ENCODE measurements at places on chromosomes 6 and 20.

DNA sequence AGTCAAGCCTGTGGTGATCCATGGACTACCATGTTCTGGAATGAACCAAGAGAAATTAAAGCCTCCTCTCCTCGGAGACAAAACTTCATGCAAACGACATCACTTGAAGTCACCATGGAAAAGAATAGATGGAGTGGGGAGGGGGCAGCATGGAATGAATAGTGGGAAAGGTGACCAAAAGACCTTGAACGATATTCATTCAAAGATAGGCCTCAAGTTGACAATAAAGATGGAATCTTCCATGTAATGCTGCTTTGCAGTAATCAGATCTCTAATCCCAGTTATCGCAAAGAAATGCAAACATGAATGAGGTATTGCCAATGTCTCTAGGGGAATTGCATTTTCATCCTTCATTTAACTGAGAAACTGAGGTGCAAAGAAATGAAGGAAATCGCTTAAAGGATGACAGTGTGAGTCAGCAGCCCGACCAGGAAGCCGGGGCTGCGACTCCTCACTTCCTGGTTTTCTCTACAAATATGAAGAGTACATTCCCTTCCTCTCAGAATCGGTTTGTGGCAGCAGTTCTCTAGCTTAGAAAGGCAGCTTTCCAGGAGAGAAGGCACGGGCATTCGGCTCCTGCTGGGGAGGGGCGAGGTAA is 65.6 kb upstream of the RREB1 start:
- DNase-seq = no peak

GRCh38 chr6:155040154-155040553 is 45.0 kb downstream of the TIAM2 start:
- DNase-seq = no peak

GRCh38 chr6:139296927-139297326 is 5.1 kb upstream of the TXLNB start:
- DNase-seq = no peak

DNA sequence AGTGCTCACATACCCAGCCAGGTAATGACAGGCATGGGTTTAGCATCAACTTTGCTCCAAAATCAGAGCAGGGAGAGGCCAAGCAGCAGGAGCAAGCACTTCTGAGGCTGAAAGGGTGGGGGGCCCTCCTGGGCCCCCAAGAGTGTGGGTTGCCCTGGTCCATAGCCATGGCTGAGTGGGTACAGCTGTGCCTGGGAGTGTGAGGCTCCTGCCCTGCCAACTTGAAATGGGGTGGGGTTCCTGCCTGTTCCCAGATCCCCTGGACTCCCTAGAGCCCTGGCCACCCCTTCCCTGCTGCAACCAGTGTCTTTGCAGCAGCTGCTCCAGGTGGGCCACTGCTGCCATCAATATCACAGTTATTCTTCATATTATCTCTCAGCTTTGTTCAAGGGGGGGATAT is 1224.2 kb upstream of the GJE1 start:
- no peak for DNase-seq

DNA sequence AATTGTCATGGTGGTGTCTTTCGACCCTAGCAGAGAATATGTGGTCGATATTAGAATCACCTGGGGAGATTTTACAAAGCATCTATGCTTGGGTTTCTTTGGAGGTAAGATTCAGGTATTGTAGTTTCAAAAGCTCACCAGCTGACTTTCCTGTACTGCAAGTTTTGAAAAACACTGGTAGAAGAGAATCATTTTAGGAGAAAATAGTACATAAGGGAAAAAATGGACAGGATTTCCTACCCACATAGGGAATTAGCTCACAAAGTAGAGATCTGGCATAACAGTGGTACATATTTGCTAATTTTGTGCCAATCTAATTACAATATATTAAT is 27.4 kb upstream of the ABT1 start:
- DNase-seq = no peak

- DNase-seq = no peak
Observed at GRCh38 chr6:151402228-151402627, 10.9 kb upstream of the ZBTB2 start.

DNA sequence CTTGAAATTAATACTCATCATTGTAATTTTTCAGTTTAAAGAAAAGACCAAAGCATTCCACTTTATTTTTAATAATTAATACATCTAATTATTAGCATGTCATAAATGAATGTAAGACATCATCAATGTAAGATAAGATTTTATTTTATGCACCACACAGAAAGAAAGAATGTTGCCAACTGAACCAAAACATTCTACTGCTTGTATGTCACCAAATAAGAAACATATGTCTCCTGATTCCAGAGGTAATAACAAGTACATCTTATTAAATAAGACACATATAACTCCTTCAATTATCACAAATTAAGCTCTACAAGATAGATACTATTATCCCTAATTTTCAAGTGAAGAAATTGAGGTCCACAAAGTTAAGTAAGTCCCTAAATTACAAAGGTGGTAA is 189.5 kb downstream of the GMDS start:
- DNase-seq = no peak

DNA sequence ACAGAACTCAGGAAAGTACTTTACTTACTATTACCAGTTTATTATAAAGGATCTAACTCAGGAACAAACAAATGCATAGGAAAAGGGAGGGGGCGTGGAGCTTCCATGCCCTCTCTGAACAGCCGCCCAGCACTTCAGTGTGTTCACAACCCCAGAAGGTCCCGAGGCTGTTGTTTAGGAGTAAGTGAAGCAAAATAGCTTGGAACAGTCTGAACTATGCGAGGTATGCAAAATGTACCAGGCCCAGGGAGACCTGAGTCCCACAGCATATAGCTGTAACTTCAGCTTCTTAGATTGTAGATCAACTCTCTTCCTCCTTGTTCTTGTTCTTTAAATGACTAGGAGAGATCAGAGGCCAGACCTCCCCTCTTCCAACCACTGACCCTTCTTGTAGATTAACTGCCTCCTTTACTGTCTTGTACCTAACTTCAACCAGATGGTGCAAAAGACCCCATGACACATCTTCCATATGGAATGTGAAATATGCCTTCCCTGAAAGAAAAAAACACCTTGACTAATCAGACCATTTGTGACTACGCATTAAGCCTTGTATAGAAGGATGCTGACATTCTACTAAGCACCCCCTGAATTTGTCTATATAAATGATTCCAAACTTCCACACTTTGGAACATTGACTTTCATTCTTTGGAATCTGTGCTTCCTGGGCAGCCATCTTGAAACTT is 98.8 kb upstream of the SNX9 start:
- no peak for DNase-seq

- DNase-seq = no peak
Observed at GRCh38 chr20:31572042-31572700, 32.9 kb upstream of the ID1 start.

DNA sequence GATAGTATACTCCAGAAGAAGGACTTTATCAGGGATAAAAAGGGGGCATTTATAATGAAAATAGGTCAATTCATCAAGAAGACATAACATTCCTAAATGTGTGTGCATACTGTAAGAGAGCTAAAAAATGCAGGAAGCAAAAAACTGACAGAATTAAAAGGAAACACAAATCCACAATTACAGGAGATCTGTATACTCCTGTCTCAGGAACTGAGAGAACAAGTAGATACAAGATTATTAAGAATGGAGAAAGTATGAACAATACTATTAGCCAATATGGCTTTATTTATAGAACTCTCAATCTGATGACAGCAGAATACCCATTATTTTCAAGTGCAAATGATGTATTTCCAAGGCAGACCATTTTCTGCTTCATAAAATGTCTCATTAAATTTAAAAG is 167.7 kb upstream of the BMP5 start:
- DNase-seq = no peak

- no peak for DNase-seq
Observed at GRCh38 chr6:136014454-136015437, 163.2 kb downstream of the PDE7B start.

- no peak for DNase-seq
Observed at GRCh38 chr6:90468080-90468479, 118.8 kb downstream of the MAP3K7 start.

GRCh38 chr6:110520209-110520965 is 44.0 kb upstream of the SLC22A16 start:
- no peak for DNase-seq

DNA sequence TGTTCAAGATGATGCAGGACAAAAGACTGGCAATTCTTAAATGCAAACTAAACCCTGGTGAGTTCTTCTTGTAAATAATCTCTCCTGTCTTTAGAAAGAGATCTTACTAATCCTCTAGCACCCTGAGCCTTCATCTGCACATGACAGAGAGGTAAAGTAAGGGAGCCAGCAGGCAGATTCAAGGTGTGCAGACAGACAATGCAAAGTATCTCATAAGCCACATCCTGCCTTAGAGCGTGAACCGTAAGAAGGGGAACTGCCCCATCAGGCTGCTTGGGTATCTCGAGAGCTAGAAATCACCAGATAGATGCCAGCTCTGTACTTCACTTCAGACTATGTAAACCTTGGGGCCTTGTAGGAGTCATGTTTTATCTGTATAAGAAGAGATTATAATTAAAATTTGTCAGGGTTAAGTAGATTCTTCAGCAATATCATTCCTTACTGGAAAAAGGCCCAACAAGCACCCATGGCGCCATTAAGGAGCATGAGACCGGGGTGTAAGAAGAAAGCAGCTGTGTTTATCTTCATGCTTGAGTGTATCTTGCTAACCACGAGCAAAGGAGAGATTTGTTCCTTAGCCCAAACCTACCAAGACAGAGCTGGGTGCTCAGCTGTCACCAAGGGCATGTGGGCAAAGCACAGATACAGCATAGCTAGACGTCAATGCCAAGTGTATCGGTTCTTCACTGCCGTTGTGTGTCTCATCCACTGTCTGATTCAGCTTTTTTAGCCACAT is 24.4 kb downstream of the CNR1 start:
- no peak for DNase-seq

DNA sequence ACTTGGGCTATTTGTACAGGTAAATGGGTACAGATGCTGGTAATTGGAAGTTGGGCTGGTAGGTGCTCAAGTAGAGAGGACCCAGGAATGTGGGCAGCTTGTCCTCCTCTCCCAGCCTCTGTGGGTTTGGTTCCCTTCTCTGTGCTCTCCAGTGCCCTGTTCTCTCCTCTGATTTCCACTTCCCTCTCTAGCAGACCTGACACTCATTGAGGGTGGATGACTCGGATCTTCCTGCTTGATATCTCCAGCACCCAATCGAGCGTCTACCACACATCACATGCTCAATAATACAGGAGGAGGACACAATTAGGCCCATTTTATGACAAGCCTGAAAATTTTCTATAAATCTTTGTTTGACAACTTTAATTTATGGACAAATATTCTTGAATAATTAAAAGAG is 23.7 kb downstream of the CST1 start:
- DNase-seq = no peak

- DNase-seq = no peak
Observed at GRCh38 chr6:166194914-166195859, 27.5 kb upstream of the TBXT start.

GRCh38 chr20:5511930-5512329 is 195.2 kb upstream of the PROKR2 start:
- no peak for DNase-seq

DNA sequence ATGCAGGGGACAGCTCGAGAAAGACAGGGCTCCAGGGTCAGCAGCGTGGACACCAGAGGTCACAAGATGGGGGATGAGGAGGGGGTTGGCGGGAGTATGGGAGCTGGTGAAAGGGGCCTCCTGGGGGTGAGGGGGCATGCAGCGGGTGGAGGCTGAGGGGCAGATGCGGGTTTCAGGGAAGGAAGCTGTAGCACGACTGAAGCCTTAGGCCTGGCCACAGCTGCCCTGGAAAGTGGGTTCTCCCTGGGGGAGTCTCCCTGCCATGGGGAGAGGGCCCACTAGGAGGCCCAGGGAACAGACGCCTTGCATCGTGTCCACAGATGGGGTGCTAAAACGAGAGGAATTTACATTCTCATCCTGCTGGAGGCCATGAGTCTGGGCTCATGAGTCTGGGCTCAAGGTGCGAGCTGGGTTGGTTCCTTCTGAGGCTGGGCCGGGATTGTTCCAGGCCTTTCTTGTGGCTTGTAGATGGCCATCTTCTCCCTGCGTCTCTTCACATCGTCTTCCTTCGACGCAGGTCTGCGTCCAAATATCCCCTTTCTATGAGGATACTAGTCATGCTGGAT is 18.0 kb downstream of the APCDD1L start:
- DNase-seq = no peak

DNA sequence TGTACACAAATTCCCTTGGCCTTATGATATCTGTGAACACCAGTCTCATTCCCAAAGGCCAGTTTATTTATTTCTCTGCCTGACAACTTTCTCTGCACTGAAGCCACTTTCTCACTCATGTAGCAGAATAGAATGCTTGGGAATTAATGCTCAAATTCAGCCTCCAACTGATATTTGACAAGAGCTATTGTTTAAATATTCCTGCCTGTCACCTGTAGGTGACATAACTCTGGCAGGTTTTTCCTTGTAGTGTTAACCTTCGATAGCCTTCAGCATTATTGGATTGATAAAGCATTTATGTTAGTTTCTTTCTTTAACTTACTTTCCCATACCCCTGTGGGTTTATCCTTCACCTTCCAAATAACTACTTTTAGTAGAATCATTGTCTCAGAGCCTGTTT is 1183.2 kb upstream of the ADGRB3 start:
- no peak for DNase-seq

DNA sequence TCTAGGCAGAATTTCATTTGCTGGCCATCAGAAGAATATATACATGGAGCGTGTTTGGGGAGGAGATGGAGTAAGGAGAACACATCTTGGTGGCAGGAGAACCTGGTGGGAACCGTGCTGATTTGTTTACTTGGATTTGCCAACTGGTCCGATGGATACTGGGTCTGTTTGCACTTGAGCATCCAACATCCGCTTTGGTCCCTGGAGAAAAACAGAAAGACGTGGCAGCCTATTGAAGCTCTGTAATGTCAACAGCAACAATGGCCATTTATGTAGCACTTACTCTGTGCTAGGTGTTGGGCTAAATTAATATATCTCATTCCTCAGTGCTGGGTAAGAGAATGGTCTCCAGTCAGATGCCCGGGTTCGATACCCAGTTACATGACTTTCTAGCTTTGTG is 125.6 kb downstream of the BCAS1 start:
- DNase-seq = no peak

DNA sequence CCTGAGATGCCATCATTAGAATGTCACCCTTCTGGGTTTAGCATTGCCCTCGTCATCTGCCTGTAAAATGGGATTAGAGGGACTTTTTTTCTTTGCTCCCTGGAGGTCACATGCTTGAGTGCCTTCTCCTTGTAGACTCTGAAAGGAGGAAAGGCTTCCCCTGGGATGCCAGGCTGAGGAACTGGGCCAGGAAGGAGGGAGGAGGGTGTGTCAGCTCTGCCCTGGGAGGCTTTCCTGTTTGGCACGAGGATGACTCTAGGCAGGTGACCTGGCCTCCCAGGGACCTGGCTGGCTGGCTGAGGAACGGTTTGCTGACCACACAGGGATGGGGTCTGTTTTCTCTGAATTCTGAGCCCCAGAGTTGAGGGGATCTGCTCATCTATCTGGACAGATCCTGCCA is 137.9 kb upstream of the RNF24 start:
- no peak for DNase-seq

All from effector memory CD8-positive, alpha-beta T cell (primary cell).